Neuronal stem cell (in vitro differentiated cells): ENCODE measurements at places on chromosomes 16 and 17.

GRCh38 chr17:38943607-38944006 is 18.2 kb downstream of the LASP1NB start:
- H3K27ac ChIP-seq, result no peak overlapping the region
- H3K36me3 ChIP-seq, result no peaks in the 10 kb centered on the region
- no peak overlapping the region for H3K4me3 ChIP-seq
- no peak for DNase-seq
- H3K27me3 ChIP-seq, result no peaks in the 10 kb centered on the region

- no peak for DNase-seq
- no peaks in the 10 kb centered on the region for H3K36me3 ChIP-seq
- H3K4me3 ChIP-seq, result no peak overlapping the region
- H3K27ac ChIP-seq, result no peak overlapping the region
These were observed 673.6 kb downstream of the HS3ST4 start for GRCh38 chr16:26365161-26365940.

DNA sequence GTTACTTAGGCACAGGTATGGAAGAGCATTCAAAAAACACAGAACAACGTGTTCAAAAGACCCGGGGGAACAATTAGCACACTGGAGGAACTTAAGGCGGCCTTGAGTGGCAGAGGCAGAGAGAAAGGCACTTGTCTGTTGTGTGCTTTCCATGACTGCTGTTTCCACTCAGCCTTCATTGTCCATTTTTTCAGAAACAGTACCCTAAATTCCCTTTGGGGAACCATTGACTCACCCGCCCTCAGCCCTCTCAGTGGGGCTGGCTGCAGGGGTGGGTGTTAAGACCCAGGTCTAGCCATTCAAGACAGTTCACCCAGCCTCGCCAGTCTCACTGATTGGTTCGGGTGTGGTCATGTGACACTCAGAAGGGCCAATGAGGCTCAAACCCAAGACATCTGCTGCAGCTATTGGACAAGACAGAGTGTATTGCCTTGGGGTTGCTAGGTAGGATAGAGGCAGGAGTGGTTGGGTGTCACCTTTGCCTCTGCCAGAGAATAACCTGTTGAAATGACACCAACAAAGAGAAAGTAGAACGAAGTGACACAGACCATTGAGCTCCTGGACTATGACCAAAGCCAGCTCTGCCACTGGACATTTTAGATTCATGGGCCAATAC is 19.6 kb upstream of the CEP20 start:
- no peaks in the 10 kb centered on the region for H3K4me1 ChIP-seq
- DNase-seq, result peak; percentile 26
- peaks cover 1% of the 10 kb centered on the region for H3K27me3 ChIP-seq
- H3K27ac ChIP-seq, result no peak overlapping the region
- no peak overlapping the region for H3K4me3 ChIP-seq

DNA sequence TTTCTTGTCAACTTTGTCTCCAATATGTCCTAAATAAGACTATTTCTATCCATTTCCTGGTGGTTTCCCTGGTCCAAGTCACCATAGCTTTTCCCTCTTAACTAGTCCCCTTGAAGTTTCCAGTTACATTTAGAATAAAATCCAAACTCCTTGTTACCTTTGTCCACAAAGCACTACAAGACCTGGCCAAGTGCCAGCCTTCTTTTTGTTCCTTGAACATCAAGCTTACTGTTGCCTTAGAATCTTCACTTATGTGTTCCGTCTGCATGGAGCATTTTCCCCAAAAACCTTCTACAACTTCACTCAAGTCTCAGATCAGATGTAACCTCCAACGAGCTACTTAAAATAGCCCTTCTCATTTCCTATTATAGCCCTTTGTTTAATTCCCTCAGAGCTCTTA is 101.4 kb downstream of the ITFG1 start:
- H3K4me1 ChIP-seq, result no peaks in the 10 kb centered on the region
- no peaks in the 10 kb centered on the region for H3K27me3 ChIP-seq
- no peak overlapping the region for H3K27ac ChIP-seq
- DNase-seq, result no peak

DNA sequence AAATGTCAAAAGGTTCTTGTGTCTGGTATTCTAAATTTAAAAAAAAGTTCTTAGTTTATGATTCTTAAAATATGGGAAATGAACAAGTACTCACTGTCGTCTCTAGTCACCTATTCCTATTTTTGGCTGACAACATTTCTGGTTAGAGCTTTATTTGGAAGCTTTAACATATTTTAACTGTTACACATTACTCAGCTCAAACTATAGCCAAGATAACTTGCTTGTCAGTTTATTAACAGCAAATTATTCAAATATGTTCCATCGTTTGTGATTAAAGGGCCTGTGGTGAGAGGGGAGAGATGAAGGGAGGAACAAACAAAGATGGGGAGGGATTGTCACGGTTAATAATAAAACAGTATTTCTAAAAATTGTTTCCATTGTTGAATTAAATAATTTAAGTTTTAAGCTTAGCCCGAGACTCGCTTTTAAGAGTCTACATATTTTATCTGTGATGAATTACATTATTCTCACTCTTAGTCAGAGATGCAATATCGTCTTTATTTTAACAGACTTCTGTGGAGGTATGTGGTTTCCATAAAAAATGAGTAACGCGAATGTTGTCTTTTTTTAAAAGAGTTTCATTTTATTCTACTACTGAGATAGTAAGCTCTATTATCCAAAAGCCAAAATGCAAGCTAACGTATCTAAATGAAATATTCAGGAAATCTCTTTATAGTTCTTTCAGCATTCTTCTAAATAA is 321.9 kb upstream of the PMFBP1 start:
- no peaks in the 10 kb centered on the region for H3K27me3 ChIP-seq
- H3K4me1 ChIP-seq, result no peaks in the 10 kb centered on the region
- H3K27ac ChIP-seq, result no peak overlapping the region
- DNase-seq, result no peak

GRCh38 chr16:86151239-86151851 is 252.4 kb downstream of the IRF8 start:
- H3K27ac ChIP-seq, result no peak overlapping the region
- no peaks in the 10 kb centered on the region for H3K4me1 ChIP-seq
- no peak for DNase-seq

DNA sequence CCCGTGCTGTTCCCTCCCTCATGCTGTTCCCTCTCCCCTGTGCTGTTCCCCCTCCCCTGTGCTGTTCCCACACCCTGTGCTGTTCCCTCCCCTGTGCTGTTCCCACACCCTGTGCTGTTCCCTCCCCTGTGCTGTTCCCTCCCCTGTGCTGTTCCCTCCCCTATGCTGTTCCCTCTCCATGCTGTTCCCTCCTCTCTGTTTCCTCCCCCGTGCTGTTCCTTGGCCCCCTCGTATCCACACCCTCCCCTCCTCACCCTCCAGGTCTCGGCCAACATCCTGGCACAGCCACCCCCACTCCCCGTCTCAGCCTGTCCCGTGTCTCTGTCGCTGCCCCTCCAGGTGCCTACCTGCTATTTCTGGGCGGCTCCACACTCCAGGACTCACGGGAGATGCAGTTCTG is 48.5 kb upstream of the ZC3H18 start:
- DNase-seq, result no peak
- no peaks in the 10 kb centered on the region for H3K36me3 ChIP-seq
- peaks cover 5% of the 10 kb centered on the region for H3K4me1 ChIP-seq
- H3K27me3 ChIP-seq, result no peaks in the 10 kb centered on the region

- no peak overlapping the region for H3K4me3 ChIP-seq
- DNase-seq, result no peak
- no peaks in the 10 kb centered on the region for H3K4me1 ChIP-seq
- no peaks in the 10 kb centered on the region for H3K27me3 ChIP-seq
These were observed 133.5 kb downstream of the FTO start for GRCh38 chr16:53837426-53837825.

DNA sequence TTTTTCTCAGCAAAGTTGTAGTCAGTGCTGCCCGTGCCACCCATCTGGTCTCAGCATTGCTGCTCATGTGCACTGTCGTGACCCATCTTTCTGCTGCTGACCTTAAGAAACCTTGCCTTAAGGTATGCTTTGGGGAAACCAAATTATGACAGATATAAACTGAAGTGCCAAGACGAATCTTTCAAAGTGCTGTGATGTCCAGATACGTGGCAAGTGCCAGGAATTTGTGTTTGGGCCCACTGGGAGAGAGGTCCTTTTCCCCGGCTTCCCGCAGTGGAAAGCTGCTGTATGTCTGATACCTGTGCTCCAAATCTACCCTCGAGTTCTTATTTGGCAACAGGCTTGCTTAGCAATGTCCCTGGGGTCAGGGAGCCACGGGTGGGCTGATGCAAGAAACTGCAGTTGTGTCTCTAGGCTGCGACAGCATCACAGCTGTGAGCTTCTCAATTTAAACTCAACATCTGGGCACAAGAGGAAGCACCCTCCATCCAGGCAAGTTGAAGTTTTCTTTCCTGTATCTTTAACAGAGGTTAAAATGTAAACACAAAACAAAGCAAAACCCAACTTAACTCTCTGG is 30.3 kb upstream of the TOX3 start:
- no peak overlapping the region for H3K27ac ChIP-seq
- DNase-seq, result no peak
- H3K27me3 ChIP-seq, result no peaks in the 10 kb centered on the region
- no peaks in the 10 kb centered on the region for H3K36me3 ChIP-seq

- no peak for DNase-seq
- H3K27ac ChIP-seq, result peak overlapping the region; percentile 49
- no peak overlapping the region for H3K4me3 ChIP-seq
- H3K36me3 ChIP-seq, result no peaks in the 10 kb centered on the region
These were observed 4.0 kb downstream of the ACBD4 start for GRCh38 chr17:45139533-45139920.

DNA sequence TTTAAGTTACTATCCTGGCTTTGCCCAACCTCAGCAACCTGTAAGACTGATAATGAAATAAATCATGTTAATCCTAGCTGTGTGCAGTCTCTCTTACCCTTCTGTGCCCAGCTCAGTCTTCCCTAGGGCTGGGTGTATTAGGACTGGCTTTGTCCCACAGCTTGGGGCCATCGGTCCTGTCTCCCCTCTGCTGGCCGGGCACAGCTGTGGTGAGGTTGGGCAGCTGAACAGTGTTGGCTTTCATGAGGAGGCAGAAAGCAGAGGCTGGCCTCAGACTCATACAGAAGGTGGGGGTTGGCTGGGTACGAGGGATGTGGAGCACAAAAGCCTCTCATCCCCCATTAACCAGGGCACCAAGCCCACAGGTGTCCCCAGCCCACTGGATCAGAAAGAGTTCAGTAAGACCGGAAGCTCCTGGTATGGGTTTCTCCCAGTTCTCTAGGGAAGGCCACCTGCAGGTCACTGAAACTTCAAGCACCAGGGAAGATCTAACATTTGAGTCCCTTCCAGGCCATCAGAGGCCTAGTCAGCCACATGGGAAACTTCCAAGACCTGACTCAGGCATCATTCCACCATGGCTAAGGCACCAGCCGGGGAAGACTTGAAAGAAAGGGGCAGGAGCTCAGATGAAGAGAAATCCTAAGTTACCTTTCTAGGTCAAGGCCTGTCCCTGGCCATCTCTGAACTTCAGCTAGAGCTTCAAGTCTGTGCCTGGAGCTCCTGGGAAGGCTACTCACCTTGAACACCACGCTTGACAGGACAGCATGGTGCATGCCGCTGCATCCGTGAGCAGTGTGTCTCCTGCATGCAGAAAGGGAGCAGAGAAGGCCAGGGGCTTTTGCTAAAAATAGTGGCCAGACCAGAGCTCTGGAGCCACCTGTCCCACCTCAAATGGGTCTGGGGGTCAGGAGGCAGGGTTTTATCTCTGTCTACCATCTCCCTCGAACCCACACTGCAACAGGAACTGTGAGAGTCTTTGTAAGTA is 8.8 kb downstream of the CNP start:
- no peak overlapping the region for H3K27ac ChIP-seq
- H3K27me3 ChIP-seq, result no peaks in the 10 kb centered on the region
- no peak overlapping the region for H3K4me3 ChIP-seq
- peaks cover 95% of the 10 kb centered on the region for H3K36me3 ChIP-seq
- H3K4me1 ChIP-seq, result no peaks in the 10 kb centered on the region
- DNase-seq, result no peak

GRCh38 chr17:31595666-31596381 is 204.3 kb downstream of the RAB11FIP4 start:
- DNase-seq, result no peak
- no peak overlapping the region for H3K4me3 ChIP-seq
- H3K27me3 ChIP-seq, result no peaks in the 10 kb centered on the region
- no peaks in the 10 kb centered on the region for H3K36me3 ChIP-seq
- no peak overlapping the region for H3K27ac ChIP-seq
